M059J (cell line): ENCODE measurements at places on chromosomes 16 and 17. TPM values are rescaled to one million over a fixed set of nuclear protein-coding genes. Genes with fewer than 3 reads are reported as not detected.
A peak's percentile ranks its signal among the peaks of the same experiment; 100 is the strongest.

Gene CDH1
- 0.05 TPM in 1 of 2 replicates, not detected in the other for total RNA-seq

- no peak for DNase-seq
Measured at GRCh38 chr17:11786711-11787438, 188.6 kb downstream of the DNAH9 start.

Gene WNT9B
- not detected in 2 replicates for total RNA-seq

DNA sequence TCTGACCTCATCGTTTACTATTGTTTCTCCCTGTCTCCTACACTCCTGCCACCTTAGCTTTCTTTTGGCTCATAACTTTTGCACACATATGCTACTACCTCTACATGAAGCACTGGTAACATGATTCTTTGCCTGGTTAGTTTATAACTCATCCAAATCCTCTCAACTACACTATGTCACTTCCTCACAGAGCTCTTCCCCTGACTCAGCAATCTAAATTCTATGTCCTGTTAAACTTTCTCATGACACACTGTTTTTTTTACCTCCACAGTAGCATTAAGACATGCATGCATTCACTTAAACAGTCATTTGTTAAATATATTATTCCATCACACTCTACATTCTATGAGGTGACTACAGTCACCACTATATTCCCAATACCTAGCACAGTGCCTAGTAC lies 19.7 kb downstream of the APPBP2 start:
- DNase-seq = peak; percentile 91

- DNase-seq = peak; percentile 57
Measured at GRCh38 chr16:72829846-72830775, 217.8 kb downstream of the ZFHX3 start.

DNA sequence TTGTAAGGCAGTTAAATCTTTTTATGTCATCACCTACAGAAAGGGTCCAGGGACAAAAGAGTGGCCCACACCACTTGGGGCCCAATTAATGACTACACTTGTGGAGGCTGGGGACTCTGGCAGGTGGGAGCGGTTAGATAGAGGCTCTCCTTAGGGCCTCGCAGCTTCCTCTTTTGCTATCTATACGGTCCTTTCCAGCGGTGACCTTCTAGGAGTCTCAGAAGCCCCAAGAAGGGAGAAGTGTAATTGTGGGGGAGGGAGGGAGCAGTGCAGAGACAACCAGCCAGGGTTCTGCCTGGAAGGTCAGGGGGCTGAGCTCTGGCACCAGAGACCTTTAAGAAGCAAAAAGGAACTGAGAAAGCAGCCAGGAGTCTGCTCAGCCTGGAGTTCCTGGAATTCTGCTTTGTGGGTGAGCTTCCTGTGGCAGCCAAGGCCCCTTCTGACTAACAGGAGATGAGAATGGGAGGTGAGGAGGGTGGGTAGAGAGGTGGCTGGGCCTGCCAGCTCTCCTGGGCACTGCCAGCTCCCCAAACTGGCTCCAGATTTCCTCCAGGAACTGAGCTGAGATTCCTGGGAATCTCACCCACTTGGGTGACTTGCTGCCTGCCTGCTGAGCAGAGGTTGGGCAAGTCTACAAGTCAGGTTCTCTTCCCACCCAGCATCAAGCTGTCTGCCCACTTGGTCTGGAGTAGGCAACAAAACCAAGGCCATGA lies 16.3 kb upstream of the MAP3K14 start:
- peak; percentile 55 for DNase-seq

GRCh38 chr16:10693889-10694288 lies 841 bp downstream of the TEKT5 start:
- no peak for DNase-seq

DNA sequence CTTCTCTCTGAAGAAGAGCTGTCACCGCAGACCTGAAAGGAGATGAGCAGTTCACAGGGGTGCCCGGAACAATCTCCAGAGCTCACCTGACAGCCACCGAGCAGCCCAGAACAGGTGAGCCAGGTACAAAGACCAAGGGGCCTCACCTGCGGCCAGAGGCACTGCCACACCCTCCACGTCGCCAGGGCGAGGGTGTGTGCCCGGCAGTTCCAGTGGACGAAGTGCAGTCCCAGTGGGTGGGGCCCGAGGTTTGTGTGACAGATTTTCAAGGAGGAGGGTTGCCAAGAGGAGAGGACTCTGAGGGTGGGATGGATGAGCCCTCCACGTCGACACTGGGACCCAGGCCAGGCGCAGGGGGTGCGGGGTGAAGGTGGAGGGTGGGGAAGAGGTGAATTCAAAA lies 61.7 kb downstream of the SMPD3 start:
- no peak for DNase-seq

Gene PRPF8
- total RNA-seq = 52.3 and 92.8 TPM in 2 replicates

DNA sequence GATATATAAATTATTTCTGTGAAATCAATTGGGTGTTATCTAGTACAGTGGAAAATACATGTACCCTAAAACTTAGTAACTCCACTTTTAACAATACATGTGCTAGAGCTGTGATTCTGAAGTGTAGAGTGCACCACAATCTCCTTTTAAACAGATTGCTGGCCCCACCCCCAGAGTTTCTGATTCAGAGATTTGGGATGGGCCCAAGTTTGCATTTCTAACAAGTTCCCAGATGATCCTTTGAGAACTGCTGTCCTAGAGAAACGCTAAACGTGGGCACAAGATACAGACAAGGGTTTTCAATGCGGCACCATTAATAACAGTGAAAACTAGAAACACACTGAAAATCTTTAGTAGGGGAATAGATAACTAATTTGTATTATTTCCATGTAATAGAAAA lies 49.2 kb downstream of the NXPH3 start:
- DNase-seq = peak; percentile 51

DNA sequence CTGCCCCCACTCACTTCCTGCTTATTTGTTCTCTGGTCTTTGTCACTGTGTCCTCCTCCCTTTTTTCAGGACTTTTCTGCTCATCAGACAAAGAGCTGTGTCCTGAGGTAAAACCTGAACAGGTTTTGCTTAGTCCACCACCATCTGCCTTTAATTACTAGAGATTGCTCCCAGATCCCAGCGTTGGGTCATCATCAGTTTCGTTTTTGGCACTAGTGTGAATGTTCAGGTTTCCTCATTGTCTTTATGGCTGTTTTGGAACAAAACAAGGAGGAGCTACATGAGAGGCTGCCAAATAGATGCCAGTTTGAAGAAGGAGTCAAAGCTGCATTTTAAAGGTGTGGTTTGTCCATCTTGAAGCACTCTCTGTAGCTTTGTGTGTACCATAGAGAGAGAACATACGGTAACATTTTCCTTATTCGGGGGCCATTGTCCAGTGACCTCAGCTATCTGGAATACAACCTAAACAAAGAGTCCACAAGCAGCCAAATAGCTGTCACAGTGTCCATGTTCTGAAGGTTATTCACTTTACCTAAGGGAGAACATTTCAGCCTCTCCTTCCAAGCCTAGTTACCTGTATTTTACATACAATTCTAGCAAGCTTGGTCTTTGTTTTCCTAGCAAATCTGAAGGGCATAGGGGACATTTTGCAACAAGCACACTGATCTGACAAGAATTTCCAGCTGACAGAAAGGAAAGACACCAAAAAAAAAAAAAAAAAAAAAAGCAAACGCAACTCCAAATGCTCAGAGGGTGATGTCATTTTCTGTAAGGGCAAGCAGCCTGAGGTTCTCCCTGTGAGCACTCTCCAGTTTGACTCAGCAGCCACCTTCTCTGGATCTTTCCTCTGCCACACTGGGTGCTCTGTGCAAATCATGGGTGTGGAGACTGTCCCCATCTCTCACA lies 196.1 kb downstream of the NTN1 start:
- peak; percentile 48 for DNase-seq

Gene CRYBA1
- not detected in 2 replicates for total RNA-seq

DNA sequence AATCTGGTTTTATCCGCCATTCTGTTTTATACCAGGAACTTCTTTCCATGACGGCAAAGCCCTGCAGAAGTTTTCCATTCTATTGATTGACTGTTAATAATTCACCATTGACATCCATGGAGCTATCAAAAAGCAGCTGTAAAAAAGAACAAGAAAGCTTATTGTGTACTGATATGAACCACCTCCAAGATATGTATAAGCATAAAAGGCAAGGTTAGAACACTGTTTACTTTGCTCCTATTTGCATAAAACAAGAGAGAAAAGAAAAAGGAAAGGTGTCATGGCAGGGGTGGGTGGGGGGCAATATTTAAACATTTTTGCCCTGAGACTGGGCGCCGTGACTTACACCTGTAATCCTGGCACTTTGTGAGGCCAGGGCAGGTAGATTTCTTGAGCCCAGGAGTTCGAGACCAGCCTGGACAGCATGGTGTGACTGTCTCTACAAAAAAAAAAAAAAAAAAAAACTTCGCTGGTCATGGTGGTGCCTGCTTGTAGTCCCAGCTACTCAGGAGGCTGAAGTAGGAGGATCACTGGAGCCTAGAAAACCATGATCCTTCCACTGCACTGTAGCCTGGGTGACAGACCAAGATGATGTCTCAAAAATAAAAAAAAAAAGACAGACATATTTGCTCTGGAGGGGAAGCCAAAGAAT lies 52.5 kb downstream of the TMEM114 start:
- DNase-seq = no peak

DNA sequence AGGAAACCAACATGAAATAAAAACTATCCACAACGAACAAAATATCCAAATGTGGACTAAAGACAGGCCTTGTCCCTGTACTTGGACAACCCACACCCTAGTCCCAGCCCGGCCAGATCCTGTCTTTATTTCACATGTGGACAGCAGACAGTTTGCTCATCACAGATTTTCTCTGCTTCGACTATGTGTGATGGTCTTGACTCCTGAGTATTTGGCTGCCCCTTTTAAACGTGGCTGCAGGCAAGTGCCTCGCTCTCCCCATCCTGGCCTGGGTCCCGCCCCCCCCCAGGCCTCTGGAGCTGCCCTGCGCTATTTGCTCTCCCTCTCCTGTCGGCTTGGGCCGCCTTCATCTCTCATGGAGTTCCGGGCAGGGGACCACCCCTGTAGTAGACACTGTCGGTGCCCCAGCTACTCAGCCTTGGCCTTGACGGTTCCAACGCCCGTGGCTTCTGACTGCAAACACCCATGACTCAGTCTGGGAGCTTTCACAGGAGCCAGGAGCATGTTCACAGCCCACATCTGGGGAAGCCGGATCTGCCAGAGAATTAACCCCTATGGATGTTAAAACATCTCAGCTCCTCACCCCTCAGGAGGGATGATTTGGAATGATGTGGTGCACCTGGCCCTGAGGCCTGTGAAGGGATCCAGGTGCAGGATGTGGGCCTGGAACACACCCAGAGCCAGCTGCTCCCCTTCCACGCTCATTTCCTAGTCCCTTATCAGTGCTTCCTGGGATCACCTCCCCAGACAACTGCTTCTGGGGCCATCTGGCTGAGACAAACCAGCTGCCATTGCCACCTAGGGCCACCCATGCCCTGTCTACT lies 229.7 kb upstream of the RPL38 start:
- no peak for DNase-seq

GRCh38 chr16:18800293-18800692 lies 1.1 kb downstream of the ARL6IP1 start:
- DNase-seq = no peak

Gene KRT20
- 0.17 TPM in 1 of 2 replicates, not detected in the other for total RNA-seq

Gene FXR2
- 28.3 and 51.7 TPM in 2 replicates for total RNA-seq

- peak; percentile 46 for DNase-seq
Measured at GRCh38 chr16:67967958-67968399, 458 bp downstream of the SLC12A4 start.

- DNase-seq = peak; percentile 97
Measured at GRCh38 chr17:41060052-41060604, at the start of gene KRTAP2-3. Gene KRTAP2-3 (minus strand): TSS chr17:41060114. CDS start chr17:41060050, 64 bp downstream.

Gene MSI2
- total RNA-seq = 16.1 and 28.6 TPM in 2 replicates

- no peak for DNase-seq
Measured at GRCh38 chr17:40675905-40676304, 10.9 kb upstream of the KRT222 start.

Gene SPNS2
- total RNA-seq = 0.52 and 0.54 TPM in 2 replicates

DNA sequence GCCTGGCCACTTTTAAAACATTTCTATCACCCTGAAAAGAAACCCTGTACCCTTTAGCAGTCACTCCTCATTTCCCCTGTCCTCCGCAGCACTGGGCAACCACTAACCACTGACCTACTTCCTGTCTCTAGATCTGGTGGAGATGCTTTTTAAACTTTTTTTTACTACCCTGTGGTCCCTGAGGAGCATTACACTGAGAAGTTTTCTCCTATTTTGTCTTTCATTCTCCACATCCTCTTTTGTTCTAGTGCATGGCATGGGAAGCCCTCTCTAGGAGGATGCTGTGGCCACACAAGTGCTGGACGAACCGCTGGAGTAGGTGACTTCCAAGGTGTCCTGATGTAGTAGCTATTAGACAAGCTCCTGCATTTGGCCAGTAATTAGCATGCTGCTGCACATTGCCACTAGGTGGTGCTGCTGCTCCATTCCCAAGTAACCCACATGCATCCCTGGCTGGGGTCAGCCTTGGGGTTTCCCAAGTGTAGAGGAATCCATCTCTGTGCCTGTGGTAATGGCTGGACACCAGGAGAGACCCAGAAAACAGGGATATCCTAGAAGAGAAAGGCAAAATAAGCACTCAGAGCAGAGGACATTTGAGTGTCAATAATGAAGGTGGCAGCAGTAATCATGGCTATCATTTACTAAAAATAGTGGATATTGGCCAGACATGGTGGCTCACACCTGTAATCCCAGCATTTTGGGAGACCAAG lies 143.8 kb upstream of the CRHR1 start:
- peak; percentile 63 for DNase-seq

DNA sequence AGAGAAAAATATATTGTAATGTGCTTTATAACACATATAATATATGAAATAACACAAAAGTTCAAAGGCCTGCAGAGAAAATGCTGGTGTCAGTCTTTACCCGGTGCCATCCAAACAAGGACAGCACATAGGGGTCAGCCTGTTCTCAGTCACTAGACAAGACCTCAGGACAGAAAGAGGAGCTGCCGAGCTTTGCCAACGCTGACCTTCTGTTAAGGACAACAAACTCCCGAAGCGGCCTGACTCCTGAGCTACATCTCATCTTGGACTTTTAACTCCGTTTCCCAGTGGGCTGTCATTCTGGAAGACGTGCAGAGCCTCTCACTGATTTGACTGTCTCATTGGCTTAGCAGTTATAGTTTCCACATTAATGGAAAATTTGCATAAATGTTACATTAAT lies 6.9 kb downstream of the ELAC2 start:
- DNase-seq = no peak

DNA sequence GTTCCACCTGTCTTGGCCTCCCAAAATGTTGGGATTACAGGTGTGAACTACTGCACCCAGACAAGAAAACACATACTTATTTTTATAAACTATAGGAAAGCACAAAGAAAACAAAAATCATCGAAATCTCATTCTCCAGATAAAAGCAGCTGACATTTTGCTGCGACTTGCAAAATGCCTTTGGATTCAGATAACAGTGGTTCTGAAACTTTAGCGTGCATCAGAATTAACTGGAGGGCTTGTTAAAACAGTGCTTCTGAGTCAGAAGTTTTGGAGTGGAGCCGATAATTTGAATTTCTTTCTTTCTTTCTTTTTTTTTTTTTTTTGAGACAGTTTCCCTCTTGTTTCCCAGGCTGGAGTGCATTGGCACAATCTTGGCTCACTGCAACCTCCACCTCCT lies 17.7 kb upstream of the GJD3 start:
- no peak for DNase-seq

GRCh38 chr17:63665527-63666214 lies 34.3 kb downstream of the LIMD2 start:
- DNase-seq = no peak
